ENCODE measurements at places on chromosomes 6 and 20. TPM values are rescaled to one million over a fixed set of nuclear protein-coding genes. Genes with fewer than 3 reads are reported as not detected.

DNA sequence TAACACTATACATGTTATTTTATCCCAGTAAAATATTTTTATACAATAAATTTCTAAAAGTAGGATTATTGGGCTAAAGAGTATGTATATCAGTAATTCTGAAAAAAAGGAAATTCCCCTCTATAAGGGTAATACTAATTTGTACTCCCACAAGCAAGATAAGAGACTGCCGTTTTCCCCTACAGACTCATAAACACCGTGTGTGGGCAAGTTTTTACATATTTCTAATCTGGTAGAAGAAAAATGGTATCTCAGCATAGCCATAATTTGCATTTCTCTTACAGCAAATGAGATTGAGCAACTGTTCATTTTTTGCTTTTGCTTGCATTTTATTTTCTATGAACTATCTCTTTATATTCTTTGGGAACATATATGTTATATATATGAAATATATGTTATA lies 26.0 kb upstream of the MYMX start:
- no peak for DNase-seq

- no peak for DNase-seq
Observed at GRCh38 chr6:153401751-153402150, 270.7 kb upstream of the RGS17 start.

DNA sequence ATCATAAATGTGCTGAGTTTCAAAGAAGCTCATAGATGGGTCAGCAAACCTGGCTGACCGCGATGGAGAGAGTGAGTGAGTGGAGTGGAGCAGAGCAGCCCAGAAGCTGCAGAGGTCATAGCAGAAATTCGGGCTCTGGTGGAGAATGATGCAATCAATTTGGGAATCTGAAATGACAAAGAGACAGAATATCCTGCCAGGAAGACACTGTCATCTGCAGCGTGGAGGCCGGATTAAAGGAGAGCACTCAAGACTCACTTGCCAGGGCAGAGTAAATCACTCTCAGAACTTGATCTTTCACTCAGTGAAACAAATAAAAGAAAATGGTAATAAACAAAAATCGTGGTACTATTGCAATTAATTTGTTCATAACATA lies 109.6 kb upstream of the RREB1 start:
- DNase-seq = no peak

DNA sequence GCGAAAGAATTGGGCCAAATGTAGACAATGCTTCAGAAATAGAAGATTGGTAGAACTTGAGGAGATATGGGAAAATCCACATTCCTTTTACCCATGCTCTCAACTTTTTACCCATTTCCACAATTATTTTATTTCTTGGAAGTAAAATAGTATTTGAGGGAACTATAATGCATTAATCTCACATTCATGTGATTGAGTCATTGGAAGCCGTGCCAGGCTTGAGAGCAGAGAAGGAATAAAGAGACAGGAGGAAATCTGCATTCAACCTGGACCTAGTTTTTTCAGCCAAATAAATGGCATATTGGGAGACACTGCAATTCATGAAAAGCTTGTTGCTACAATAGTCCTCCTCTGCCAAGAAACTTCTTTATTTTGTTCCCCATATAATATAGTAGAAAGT lies 2.8 kb upstream of the NUP153 start:
- no peak for DNase-seq

DNA sequence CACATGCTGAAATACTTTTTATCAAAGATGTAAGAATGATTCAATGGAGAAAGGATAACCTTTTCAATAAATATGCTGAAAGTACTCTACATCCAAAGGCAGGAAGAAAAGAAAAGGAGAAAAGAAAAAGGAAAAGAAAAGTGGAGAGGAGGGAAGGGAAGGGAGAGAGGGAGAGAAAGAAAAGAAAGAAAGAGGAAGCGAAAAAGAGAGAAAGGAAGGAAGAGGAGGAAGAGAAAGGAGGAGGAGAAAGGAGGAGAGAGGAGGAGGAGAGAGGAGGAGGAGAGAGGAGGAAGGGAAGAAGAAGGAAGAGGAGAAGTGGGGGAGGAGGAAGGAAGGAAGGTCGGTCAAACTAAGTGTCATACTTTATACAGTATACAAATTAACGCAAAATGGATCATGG lies 297.4 kb upstream of the HSF2 start:
- no peak for DNase-seq

Gene REM1
- not detected for total RNA-seq

DNA sequence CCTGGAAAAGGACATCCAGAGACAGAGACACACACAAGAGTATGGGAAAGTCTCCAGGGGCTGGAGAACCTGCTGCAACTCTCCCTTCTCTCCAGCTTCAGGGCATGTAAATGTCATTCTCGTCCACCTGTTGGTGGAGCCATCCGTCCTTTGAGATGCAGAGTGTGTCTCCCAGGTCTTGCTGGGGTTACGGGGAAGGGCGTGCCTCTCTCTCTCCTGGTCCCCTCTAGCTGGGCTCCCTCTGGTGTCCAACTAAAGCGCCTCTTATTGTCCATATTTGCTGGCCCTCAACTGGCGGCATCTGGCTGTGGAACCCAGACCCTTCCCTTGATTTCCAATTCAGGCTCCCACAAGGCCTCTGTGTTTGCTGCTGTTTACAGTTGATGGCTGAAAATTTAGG lies 244.1 kb downstream of the BMP7 start:
- DNase-seq = no peak

- DNase-seq = no peak
Observed at GRCh38 chr6:115443825-115444478, 616.7 kb downstream of the FRK start.

GRCh38 chr6:25560865-25561264 lies 91.2 kb upstream of the SCGN start:
- DNase-seq = no peak

GRCh38 chr6:105593805-105594671 lies 191.2 kb upstream of the PREP start:
- no peak for DNase-seq

DNA sequence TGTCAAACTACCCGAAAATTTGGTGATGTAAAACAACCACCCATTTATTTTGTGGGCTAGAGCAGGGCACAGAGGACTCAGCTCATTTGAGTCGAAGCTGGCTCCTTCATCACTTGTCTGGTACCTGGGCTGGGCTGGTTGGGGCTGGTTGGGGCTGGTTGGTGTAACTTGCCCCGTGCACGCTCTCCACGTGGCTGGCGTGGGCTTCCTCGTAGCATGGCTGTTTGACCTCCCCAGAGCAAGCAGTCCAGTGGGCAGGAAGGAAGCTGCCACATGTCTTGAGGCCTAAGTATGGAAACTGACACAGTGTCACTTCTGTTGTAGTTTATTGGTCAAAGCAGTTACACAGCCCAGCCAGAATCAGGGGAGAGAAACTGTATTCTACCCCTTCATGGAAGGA lies 27.1 kb downstream of the BCAS4 start:
- no peak for DNase-seq

Gene CFAP61
- not detected for total RNA-seq

Gene TFAP2C
- total RNA-seq = not detected

- DNase-seq = no peak
Observed at GRCh38 chr6:21227486-21227885, 366.1 kb upstream of the SOX4 start.

DNA sequence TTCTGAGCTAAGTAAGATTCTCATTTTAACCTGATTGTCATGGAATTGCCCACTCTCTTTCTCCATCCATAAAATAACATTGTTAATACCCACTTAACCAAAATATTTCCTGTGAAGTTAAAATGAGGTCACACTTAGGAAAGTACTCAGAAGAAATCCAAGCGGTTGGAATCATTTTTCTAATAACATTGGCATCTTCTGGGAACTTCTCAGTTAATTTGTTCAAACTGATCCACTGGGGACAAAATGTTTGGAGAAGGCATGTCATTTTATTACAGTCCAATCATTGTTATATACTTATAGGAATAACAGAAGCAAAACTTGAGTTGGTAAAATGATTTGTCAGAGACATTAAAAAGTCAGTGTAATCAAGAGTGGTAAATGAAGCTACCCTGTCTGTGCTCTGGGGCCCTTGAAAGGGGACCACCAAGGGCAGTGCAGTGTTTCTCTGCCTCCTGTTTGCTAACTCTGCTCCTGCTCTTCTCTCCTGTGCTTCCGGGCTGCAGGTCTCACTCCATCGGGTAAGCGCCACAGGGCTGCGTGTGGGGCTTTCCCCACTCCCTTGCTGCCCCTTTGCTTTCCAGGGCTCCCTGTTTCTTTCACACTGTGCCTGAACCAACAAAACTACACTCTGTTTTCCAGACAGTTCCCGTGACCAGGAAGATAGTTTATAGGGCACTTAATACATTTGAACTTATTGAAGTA lies 50.1 kb downstream of the HDDC2 start:
- DNase-seq = no peak

DNA sequence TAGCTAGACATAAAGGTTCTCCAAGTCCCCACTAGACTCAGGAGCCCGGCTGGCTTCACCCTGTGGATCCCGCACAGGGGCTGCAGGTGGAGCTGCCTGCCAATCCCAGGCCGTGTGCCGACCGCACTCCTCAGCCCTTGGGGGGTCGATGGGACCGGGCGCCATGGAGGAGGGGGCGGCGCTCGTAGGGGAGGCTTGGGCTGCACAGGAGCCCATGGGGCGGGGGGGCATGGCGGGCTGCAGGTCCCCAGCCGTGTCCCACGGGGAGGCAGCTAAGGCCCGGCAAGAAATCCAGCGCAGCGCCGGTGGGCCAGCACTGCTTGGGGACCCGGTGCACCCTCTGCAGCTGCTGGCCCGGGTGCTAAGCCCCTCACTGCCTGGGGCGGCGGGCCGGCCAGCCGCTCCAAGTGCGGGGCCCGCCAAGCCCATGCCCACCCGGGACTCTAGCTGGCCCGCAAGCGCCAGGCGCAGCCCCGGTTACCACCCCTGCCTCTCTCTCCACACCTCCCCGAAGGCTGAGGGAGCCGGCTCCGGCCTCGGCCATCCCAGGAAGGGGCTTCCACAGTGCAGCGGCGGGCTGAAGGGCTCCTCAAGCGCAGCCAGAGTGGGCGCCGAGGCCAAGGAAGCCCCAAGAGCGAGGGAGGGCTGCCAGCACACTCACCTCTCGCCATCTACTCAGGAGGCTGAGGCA lies 26.5 kb upstream of the ID1 start:
- DNase-seq = no peak

Data from dermis microvascular lymphatic vessel endothelial cell (primary cell).